ENCODE measurements at places on chromosomes 7 and 10.

- no peak for DNase-seq
These were observed 41.8 kb downstream of the NDUFB2 start for GRCh38 chr7:140738280-140738679.

DNA sequence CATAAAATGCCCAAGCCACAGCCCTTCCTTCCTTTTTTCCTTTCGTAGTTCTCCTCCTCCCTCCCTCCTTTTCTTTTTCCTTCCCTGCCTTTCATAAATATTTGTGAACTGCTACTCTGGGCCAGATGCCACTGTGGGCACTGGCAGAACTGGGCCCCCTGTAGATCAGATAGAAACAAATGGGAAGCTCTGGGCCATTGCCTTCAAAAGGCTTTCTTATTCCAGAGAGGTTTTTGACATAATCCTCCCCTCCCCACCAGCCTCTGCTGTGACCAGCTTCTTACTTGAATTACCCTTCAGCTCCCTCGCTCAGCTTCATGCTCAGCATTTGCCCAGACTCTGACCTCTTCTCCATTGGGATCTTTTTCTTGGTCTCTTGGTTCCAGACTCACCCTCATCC lies 886.8 kb downstream of the LRMDA start:
- DNase-seq = no peak

- no peak for DNase-seq
These were observed 11.0 kb downstream of the GLCCI1 start for GRCh38 chr7:7979558-7979957.

- DNase-seq = no peak
These were observed 131.3 kb downstream of the EBF3 start for GRCh38 chr10:129832573-129833467.

DNA sequence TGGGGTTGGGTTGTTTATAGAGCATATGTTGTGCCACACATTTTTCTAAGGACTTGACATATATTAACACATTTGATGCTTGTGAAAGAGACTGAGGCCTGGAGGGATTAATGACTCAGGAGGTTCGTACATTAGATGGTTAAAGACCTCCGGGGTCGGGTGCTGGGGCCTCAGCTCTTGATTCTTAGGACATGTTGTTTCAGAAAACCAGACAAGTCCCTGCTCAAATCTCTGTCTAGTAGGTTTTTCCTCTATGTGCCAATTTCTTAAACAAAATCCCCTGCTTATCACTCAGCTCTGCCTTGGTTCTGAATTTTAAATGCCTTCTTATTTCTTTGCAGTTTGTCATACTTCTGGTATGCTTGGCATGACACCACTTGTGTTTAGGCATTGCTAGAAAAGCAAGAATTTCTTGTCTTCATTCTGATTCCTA lies 5.8 kb downstream of the UPP1 start:
- DNase-seq = no peak

DNA sequence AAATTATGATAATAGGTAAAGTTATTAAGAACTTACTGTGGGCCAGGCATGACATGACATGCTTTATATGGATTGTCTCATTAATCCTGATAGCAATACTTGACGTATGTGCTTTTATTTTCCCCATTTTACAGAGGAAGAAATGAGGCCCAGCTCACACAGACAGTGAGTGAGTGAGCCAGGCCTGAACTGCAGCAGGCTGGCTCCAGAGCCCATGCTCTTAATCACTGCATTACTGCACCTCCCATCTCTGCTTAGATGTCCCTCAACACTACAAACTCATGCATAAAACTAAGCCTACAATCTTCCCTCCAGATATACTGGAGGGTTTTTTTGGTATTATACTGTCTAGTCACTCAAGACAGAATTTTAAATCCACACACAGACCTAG lies 68.5 kb upstream of the OSBPL3 start:
- DNase-seq = no peak

GRCh38 chr10:29948881-29949355 lies 110.5 kb downstream of the JCAD start:
- no peak for DNase-seq

All from stimulated activated CD4-positive, alpha-beta T cell treated with anti-CD3 and anti-CD28 coated beads, Interleukin-2, amount 100 ng/mL, for 48 hours (primary cell).